ENCODE measurements at places on chromosomes 12 and 14.
A peak's percentile ranks its signal among the peaks of the same experiment; 100 is the strongest.

GRCh38 chr12:75443709-75444108 lies 36.8 kb upstream of the GLIPR1 start:
- DNase-seq: no peak

DNA sequence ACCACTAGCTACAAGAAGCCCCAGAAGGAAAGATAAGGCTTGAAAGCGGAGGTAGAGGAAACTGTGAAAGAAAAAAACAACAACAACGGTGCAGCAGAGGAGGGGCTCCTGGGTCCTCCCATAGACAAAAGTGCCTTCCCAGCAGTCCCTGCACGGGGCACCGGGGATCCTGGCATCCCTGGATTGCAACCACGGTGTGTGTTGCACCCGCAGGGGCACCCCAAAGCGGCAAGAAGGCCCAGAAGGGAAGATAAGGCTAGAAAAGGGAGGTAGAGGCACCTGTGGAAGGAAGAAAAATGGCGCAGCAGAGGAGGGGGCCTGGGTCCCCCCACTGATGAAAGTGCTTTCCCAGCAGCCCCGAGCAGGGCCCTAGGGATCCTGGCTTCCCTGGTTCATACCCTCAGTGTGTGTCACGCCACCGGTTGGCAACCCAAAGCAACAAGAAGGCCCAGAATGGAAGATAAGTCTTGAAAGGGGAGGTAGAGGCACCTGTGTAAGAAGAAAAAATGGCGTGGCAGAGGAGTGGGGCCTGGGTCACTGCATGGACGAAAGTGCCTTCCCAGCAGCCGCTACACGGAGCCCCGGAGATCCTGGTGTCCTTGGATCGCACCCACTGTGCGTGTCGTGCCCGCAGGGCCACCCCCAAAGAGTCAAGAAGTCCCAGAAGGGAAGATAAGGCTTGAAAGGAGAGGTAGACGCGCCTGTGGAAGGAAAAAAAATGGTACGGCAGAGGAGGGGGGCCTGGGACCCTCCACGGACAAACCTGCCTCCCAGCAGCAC lies 281.0 kb downstream of the ALG10 start:
- no peak for DNase-seq

DNA sequence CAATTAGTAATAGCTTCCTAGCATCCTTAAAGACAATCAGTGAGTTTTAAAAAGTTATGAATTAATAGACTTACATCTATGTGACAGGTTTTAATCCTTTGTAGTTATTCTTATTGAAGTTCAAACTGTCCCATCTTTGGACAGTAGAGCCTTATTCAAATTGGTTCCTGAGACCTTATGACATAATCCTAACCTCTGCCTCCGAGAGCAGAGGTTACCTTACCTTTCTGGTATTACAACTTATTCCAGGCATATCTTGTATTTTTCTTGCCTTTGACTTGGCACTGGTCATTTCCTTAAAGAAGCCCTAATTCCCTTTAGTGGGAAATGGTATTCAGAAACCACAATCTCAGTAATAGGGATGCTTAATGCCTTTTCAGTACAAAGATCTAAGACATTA lies 21.8 kb downstream of the BTBD7 start:
- DNase-seq: no peak

DNA sequence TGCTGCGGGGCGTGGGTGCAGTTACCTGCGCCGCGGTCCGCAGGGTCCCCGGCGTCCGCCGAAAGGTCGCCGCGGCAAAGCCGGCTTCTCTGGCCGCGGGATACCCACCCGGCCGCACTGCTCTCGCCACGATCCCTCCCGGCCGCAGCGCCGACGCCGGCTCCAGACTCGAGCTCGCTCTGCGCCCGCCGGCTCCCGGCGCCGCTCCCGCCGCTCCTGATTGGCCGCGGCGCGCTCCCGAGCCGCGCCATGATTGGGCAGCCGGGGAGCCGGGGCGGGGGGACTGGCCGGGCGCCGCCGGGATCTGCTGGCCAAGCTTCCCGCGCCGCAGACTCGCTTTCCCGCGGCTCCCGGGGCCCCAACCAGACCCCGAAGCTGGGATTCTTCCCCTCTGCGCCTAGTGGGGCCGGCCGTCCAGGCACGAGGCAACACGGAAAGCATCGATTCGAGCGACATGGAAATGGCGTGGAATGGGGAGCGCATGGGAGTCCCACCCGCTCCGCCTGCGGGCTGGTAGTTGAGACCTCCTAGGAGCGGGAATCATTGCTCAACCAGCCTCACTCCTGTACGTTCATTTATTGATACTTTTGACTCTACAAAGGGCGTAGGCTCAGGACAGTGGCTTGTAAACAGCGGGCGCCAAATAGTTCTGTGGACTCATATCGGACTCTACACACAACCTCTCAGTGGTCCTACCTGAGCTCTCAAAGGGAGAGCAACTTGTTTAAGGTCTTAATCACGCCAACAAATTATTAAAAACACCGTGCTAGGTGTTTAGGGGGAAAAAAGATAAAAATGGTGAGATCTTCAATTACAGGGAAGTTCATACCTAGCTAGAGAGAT lies 36.4 kb upstream of the STON2 start:
- peak; percentile 36 for DNase-seq

- no peak for DNase-seq
Observed at GRCh38 chr12:87086118-87086891, 830.1 kb upstream of the MGAT4C start.

GRCh38 chr12:87779858-87780498 lies 249.2 kb downstream of the C12orf50 start:
- DNase-seq: no peak

GRCh38 chr14:99344051-99344758 lies 72.2 kb upstream of the BCL11B start:
- no peak for DNase-seq

GRCh38 chr14:76639606-76640229 lies 121.5 kb upstream of the VASH1 start:
- DNase-seq: no peak

- no peak for DNase-seq
Observed at GRCh38 chr12:52191841-52192791, at the start of gene KRT80. Gene KRT80, minus strand, starts transcription at chr12:52192014. Its CDS starts 112 bp downstream, at chr12:52191902.

GRCh38 chr14:101189266-101189665 lies 285.7 kb upstream of the RTL1 start:
- DNase-seq: no peak

DNA sequence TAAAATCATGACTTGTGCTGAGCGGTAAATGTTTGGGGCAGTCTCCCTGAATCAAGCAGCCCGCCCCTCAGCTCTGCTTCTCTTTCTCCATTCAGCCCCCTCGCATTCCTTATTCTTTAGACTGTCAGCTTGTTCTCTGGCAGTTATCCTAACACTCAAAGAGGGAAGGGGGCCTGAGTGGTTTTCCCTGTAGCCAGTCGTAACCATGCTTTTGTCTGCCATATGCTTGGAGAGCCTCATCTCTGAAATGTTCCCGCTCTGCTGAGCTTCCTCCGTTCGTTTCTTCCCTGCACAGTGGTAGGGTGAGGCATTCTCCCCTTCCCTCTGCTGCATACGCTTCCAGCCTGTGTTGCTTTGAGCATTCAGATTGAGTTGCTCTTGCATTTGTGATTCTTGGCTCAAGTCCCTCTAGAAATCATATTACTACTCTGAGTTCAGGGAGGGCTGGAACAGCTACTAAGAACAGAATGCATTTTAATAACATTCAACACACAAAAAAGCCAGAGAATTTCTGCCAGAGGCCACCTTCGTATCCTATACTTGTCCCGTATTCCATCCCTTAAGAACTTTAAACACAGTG lies 119.7 kb downstream of the FBXL14 start:
- DNase-seq: no peak

GRCh38 chr14:70601162-70601561 lies 707 bp upstream of the MED6 start:
- no peak for DNase-seq

DNA sequence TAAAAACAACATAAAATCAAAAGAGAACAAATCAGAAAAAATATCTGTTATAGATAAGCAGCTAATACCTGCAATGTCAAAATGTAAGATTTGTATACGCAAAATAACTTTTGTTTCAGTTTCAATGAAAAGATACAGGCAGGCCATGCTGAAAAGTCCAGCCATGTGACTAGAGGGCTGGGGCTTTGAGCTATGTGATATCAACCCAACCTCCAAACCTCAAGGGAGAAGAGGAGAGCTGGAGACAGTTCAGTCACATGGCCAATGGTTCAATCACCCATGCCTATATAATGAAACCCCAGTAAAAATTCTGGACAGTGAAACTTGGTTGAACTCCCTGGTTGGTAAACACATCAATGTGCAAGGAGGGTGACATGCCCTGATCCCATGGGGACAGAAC lies 5.3 kb downstream of the COX16 start:
- DNase-seq: no peak

GRCh38 chr14:68937471-68938270 lies 41.4 kb downstream of the ACTN1 start:
- no peak for DNase-seq

DNA sequence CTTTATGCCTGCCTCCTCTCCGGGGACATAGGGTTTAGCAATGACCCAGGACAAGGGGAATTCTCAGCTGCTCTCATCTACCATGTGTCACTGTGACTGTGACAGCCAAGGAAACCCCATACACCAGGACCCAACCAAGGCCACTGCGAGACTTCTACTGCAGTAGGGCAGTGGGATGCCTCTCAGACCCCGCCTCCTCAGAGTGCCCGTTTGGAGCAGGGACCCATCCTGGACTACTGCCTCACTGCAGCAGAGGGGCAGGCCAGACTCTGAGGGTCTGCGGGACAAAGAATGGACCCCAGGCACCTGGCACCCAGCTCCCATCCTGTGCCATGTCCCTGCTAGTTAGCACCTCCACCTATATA lies 71.3 kb upstream of the DDX11 start:
- no peak for DNase-seq

DNA sequence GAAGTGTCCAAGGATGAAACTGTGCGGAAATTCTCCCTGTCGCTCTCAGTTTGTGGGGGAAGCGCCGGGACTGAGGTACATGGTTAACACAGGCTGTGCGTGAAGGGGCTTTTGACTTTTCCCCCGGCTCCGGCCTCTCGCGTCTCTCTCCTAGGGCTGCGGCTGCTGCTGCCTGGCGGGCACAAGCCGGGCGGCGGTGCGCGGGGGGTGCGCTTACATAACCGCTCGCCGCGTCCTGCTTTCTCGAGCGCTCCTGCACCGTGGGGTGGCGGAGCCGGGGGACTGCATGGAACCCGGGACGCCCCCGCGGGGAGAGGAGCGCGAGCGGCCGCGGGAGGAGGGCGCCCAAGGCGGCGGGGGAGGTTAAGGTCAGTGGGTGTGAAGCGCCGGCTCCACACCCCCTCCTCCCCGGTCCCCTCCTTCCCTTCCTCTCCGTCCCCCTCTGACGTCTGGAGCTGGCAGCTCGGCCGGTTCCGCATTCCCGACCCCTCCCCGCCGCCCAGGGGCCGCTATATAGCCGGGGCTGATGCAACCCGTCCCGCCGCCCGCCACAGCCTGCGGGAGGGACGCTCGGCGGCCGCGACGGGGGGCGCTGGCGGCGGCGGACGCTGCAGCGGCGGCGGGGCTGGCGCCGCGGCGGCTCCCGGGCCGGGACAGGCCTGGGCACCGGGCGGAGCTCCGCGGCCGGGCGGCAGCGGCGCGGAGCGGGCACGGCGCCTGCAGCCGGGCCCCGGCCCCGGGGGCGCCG lies at the start of gene JDP2:
JDP2 (plus strand) TSS at position 541 of the 748 bp plus-strand sequence. CDS start 9,899 bp downstream, outside the sequence.
- DNase-seq: peak; percentile 40

DNA sequence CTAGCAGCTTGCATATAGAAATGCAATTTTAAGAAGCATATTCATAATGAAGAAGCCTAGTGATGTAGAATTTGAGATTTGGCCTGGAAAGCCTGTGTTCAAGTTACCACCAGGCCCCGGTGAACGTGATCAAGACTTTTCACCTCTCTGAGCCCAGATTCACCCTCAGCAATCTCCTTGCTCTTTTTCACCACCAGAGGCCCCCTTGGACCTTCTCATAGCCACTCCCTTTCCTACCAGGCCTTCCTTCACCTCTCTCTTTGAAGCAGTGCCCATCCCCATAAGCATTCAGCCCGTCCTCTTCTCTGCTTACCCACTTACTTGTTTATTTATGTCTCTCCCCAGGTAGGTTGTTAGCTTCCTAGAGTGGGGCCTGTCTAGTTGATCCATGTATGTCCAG lies 1280.9 kb downstream of the AACS start:
- DNase-seq: no peak

DNA sequence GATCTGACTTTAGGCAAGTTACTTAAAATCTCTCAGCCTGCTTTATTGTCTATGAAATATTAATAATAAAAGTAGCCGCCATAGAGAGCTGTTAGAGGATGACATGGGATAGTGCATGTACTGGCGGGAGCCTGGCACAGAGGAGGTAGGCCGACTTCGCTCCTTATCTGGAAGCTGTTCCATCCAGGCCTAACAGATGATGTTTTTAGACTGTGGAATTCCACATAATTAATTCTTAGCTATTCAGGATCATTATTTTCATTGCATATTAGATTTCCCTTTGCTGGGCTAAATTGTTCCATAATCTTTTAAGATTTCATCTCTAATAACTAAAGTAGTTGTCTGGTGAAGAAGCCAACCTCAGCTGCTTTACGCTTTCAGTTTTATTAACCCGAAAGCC lies 30.8 kb downstream of the CNTN1 start:
- DNase-seq: no peak

DNA sequence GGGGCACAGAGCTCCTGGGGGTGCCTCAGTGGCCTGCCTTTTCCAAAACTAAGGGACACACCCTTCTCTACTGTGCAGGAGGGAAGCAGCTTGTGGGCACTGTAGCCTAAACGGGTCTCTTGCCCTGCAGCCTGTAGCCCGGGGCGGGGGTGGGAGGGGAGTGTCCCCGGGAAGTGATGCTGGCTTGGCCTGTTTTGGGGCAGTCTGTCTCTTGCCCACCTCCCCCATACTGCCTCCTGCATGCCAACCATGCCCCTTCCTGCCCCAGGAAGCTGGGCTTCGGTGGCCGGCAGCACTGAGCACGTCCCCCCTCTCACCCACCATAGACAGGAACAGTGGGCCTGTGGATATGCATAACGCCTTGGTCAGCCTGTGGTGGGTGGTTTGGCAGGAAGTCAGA lies 43.4 kb downstream of the PRIMA1 start:
- no peak for DNase-seq

DNA sequence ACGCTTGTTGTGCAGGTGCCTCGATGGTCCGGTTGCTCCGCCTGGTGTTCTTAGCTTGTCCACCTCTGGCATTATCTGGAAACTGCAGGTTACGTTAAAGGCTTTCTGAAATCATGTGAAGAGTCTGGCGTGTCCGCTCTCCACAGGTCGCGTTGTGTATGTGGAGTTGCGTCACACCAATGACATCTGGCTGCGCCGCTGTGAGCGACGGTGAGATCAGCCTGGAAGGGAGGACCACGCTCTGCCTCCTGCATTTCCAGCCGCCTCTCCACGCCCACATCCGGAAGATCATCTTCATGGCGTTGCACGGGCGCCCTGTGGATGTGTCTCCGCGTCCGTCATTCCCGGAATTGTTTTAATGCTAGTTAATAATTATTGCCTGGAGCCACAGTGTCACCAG lies 50.6 kb upstream of the GALNT9 start:
- no peak for DNase-seq

- peak; percentile 51 for DNase-seq
Observed at GRCh38 chr12:110741341-110742095, 1.2 kb downstream of the PPP1CC start.

GRCh38 chr12:49298160-49298559 lies 3.2 kb downstream of the PRPH start:
- DNase-seq: no peak

DNA sequence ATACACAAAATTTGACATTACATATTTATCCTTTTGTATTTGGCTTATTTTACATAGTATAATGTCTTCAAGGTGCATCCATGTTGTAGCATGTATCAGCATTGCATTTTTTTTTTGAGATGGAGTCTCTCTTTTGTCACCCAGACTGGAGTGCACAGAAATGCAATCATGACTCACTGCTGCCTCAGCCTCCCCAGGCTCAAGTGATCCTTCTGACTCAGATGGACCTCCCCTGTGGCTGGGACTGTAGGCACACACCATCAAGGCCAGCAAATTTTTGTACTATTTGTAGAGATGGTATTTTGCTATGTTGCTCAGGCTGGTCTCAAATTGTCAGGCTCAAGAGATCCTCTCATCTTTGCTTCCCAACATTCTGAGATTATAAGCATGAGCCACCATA lies 214.4 kb upstream of the ALG10B start:
- DNase-seq: no peak

Data from activated CD4-positive, alpha-beta T cell treated with anti-CD3 and anti-CD28 coated beads, Interleukin-2, amount 10 ng/mL, durations not matched to agents 7 days and 5 days (primary cell).